ENCODE measurements at places on chromosomes 3 and 15.
A peak's percentile ranks its signal among the peaks of the same experiment; 100 is the strongest.

- no peak for DNase-seq
Observed at GRCh38 chr3:113018536-113019181, 27.9 kb downstream of the GTPBP8 start.

DNA sequence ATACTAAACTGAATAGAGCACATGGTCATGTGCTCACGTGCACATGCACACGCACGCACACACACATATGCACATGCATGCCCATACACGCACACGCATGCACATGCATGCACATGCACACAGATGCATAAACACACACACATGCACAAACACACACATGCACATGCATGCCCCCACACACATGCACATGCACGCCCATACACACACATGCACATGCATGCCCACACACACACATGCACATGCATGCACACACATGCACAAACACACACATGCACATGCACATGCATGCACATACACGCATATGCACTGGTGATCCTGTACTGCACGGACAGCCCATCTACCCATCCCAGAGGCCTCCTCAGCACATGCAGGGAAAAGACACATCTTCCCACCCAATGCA, 426.6 kb downstream of the OCA2 start:
- no peak for DNase-seq

DNA sequence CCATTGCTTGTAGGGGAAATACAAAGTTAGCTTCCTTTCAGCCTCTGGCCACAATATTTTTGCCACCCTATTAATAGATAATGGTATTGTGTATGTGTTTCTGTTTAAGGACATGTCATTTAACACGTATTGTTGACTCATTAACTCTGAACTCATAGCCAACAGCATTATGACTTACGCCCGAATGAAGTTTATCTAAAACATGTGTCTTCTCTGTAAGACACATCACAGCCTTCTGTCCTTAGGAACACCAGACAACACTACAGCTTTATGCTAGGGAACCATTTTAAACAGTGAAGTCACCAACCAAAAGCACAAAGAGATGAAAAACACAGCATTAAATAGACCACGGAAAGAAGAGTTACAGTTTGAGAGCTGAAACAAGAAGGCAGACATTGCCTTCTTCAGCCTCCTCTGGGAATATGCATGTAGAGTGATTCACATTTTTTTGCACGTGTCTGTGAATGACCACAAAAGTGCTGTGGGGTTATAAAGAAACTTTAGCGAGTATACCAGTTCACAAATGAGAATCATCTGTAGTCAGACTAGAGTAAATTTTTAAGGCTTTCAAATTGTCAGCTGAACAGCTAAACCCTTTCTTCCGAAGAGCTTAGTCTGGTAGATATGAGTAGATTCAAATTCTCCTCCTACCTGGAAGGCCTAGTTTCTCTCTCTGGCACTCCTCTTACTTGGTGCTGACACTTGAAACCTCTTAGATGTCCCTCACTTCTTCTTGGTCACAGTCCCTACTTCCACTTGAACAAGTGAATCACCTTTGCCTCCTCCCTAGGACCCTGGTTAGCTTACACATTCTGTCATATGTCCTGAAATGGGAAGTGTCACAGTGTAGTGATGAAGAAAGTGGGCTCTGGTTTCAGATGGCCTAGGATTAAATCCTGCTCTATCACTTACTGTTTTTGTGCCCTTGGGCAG, 32.2 kb downstream of the MCTP2 start:
- DNase-seq = no peak

- no peak for DNase-seq
Observed at GRCh38 chr3:61803983-61804382, 242.6 kb downstream of the PTPRG start.

DNA sequence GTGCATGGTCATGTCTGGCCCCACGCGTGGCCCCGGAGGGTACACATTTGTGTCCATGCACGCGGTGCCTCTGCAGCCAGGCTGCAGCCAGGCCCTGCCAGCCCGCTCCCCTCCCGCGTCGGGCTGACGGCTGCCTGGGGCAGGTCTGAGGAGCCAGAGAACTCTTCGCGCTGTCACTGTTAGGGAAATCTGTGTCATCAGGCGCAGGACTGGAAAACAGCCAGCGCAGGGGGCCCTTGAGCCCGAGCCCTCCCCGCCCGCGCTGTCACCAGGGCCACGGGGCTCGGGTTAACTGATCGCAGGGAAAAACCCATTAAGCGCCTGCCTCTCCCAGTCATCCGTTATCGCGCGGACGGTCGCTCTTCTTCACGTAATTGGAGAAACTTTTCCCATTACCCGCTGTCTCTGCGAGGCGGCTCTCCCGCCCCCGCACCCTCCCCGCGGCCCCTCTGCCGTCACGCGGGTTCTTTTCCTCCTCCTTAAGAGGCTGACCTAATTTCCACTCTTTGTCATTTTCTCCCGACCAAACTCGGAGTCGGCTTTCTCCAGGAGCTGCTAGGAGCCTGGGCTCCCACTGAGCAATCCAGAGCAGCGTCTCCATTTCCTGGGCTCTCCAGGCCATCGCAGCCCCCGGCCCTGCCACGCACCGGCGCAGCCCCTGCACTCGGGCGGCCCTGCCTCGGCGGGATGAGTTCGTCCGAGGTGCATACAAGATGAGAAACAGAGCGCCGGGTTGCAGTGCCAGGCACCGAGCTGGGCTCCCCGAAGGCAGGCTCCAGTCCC, 57.5 kb upstream of the PRR23E start:
- DNase-seq = peak; percentile 54

DNA sequence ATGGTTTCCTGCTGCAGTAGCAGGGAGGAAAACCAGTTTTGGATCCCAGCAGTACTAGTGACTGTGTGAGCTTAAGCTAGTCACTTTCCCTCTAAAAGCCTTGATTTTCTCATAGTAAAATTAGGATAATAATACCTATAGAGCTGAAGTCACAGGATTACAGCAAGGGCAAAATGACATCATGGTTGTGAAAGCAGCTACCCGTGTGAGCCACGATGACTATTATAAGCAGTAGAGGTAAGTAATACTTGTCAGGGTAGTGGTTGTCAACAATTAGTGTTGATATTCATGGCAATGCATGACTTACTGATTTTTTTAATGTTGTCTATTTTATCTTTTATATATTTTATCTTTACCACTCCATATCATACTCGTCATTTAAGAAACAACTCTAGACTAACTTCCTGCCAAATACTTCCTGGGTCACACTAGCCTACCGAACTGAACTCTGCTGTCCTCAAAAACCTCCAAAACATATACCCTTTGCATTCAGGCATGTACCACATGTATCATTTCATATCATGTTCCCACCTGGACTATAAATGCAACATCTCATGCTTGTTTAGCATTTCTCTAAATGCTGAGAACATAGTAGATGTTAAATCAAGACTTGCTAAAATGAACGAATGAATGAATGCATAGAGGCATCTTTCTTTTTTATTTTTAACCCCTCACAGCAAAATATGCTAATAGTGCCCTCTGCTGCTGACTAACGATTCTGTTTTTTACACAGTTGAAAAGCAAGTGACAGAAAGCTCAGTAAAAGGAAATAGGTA, 172.6 kb downstream of the P3H2 start:
- no peak for DNase-seq

GRCh38 chr15:72866866-72867616, 83.5 kb upstream of the ADPGK start:
- DNase-seq = no peak

DNA sequence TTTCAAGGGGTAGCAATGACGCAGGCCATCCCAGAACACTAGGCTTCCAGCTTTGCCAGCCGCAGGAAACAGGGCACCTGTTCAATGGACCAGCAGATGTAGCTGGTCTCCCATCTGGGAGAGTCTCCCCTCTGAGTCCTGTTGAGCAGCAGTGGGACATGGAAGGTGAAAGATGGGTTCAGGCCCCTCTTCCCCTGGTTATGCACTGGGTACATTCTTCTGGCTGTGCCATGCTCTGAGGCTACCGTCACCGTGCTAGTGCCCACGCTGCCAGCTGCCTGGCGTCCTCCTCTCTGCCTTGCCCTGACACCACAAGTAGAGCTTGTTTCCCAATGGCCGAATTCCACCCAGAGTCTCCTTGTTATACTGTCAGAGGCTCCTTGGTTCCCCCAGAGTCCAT, 63.1 kb downstream of the TLE3 start:
- DNase-seq = no peak

DNA sequence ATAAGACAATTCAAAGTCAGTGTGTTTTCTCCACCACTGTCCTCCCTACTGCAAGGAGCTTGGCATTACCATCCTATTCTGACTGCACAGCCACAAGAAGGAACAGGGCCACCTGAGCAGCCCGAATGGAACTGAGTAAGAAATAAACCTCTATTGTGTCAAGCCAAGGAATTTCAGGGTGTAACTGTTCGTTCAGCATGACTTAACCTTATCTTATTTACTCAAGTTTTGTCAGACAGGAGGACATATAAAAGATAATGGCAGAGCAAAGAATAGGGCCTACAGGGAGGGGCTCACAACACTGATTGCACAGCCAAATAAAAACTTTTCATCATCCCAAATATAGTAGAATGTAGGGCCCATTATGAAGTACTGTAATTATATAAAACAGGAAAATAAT, 236.1 kb downstream of the NEK10 start:
- DNase-seq = no peak

DNA sequence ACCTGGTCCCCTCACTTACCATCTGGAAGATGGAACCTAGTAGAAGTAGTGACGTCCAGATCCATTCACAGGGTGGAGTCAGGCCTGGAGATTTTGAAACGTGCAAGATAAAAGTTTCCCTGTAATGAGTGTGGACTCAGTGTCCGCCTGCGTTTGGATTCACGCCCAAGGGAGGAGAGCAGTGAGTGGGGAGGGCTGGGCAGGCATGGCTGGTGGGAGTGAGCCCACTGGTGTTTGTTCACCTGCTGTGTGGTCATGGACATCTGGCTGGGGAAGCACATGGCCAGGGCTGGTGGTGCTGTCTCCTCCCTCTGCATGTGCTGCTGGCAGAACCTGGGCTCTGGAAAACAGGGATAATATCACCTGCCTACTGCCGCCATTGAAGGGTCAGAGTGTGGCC, 37.0 kb downstream of the RLBP1 start:
- DNase-seq = no peak

- DNase-seq = no peak
Observed at GRCh38 chr3:165463531-165463930, 267.3 kb upstream of the SLITRK3 start.

DNA sequence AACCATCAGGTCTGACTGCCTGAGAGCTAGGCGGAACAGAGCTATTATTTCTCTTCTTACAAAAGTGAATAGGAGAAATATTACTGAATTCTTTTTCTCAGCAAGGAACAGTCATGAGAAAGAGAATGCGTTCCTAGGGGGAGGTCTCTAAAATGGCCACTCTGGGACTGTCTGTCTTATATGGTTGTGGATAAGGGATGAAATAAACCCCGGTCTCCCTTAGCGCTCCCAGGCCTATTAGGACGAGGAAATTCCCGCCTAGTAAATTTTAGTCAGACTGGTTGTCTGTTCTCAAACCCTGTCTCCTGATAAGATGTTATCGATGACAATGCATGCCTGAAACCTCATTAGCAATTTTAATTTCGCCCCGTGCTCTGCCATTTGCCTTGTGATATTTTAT, 20.1 kb upstream of the WDR5B start:
- DNase-seq = no peak

DNA sequence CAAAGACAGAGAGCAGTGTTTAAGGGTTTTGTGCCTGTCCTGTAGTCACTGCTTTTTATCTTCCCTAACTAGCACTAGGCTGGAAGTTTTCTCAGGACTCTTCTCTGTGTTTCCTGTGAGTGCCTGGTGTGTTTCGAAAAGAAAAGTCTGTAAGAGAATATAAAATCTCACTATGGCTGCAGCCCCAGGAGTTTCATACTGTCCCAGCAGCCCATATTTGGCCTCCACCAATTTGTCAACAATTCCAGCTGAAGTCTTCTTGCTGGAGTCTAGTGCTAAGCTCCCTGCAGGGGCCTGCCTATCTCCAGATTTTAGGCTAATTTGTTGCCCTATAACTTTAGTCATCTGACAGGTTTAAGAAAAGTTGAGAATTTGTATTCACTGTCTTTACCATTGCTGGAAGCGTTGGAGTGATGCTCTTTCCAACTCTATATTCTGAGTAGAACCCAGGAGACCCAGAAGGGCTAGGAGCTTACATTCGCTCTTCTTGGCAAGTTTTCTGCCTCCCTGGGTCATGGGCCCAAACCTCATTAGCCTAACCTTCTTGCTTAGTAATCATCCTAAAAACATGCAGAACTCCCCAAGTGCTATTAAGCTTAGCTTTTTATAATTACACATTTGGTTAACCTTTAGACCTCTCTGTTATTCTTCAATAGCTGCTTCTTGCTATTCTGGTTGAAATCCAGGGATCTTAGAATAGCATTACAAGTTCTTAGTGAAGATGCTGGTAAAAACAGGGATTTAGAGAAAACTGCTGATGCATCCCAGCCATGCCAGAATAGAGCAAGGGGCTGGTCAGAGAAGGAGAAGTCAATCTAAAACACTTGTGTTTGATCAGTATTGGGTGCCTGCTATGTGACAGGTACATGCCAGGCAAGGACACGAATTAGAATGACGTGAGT, 283.1 kb downstream of the NEK10 start:
- DNase-seq = no peak

GRCh38 chr3:102006812-102007485, 157.6 kb downstream of the NFKBIZ start:
- DNase-seq = no peak

All from nucleus accumbens (tissue), 56 donors.